ENCODE measurements at places on chromosomes 7 and 10.
A peak's percentile ranks its signal among the peaks of the same experiment; 100 is the strongest.

DNA sequence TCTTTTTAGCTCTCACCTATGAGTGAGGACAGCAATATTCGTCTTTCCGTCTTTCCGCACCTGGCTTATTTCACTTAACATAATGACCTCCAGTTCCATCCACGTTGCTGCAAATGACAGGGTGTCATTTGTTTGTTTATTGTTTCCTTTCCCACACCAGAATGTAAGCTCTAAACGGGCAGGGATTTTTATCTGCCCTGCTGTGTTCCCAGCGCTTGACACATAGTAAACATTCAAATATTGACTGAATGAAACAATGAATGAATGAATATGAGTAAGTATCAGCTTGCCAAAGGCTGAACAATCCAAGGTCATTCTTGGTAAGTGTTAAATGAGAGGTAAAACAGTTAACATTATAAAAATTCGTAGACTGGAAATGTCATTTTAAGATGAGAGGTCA, 12.8 kb downstream of the SH3PXD2A start:
- DNase-seq: no peak

GRCh38 chr10:84542522-84543490, 214.4 kb downstream of the CCSER2 start:
- no peak for DNase-seq

GRCh38 chr7:133330085-133330484, 77.2 kb downstream of the EXOC4 start:
- DNase-seq: no peak

DNA sequence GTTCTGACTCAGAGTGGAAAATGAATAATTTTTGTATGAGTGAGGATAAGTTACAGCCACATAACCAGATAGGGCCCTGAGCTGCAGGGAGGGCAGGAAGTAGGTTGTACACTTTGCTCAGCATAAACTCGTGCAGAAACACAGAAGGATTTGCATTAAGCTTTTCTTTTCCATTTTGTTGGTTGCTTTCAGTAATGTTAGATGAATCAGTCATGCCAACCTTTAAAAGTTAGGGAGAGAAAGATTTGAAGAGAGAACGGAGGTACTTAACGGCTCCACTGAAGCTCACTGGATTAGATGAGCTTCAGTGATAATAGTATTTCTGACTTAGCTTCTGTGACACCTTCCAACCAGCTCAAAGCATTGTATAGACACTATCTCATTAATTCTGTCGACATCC, 348.1 kb downstream of the GATA3 start:
- DNase-seq: no peak

DNA sequence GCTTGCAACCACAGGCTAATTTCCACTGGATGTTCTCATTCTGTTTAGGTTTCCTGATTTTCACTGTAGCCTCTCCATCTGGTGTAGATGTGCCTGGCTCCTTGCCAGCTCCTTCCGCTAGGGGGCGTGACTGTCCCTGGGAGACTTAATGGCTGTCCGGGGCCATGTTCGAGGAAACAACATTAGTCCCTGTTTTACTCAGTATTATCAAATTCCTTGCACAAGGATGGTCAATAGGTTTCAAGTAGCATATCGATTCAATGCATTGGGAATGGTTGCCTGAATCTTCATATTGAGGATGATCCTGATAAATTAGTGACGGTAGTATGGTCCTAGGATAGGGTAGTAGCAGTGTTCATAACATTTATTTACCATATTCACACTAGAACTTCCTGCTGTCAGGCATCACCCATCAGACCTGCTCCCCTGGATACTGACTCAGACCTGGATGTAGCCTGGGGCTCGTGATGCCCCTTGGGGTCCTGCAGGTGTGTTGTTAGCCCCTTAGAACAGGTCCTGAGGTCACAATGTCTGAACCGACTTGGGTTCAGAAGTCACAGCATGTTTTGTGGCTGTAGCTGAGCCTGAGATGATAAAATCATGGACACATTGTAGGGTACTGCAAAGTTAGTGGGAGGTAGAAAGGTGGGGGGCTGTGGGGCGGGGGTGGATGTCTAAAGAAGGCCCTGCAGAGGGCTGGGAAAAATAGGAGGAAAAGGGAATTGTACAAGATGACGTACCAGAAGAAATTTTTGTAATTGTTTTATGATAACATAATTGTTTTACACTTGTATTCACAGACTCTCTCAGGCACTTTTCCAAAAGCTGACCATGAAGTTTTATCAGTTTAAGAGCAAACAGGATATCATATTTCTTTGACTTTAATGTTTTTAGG, 8.9 kb upstream of the EXOC6 start:
- DNase-seq: no peak

- peak; percentile 31 for DNase-seq
Measured at GRCh38 chr10:34854147-34854601, 39.1 kb upstream of the PARD3 start.

GRCh38 chr10:52683776-52684175, 88.8 kb downstream of the MBL2 start:
- DNase-seq: no peak

DNA sequence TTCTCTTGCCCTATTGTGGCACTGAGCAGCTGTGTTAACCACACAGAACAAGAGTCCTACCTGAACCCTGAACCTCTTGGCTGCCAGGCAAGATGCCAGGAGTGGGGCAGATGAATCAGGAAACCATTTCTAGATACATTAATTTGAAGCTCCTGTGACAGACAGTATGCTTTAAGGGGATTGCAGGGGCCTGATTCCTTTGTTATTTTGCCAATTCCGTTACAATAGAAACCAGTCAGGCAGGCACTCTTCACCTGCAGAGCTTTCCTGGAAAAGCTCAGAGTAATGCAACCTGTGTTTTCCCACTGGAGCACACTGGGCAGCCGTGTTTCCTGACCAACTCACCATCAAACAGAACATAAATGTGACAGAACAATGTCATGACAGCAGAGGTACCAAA, 233.1 kb downstream of the BMPER start:
- no peak for DNase-seq

DNA sequence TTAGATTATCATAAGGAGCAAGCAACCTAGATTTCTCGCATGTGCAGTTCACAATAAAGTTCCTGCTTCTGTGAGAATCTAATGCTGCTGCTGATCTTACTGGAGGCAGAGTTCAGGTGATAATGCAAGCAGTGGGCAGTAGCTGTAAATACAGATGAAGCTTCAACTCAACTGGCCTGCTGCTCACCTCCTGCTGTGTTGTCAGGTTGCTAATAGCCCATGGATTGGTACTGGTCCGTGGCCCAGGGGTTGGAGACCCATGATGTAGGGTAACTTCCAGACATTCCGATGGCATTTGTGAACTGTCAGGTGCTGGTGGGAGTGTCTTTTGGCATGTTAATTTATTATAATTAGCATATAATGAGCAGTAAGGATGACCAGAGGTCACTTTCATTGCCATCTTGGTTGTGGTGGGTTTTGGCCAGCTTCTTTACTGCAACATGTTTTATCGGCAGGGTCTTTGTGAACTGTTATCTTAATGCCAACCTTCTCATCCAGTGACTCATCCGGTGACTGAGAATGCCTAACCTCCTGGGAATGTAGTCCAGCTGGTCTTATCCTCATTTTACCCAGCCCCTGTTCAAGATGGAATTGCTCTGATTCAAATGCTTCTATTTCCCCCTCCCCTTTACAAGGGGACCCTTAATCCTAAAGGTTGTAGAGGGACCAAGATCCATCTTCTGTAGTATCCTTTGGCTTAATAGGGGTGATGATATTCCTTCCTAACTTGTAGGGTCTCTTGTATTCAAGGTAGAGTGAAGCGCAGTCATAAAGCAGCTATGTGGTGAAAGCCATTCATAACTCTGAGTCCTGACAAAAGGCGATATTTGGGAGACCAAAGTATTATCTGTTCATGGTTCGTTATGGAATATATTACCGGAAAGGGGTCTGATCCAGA, 165.8 kb downstream of the CCSER2 start:
- DNase-seq: no peak
